ENCODE measurements at places on chromosomes 2 and 18. TPM values are rescaled to one million over a fixed set of nuclear protein-coding genes. Genes with fewer than 3 reads are reported as not detected.

The PKDCC gene
- total RNA-seq: 85.3 TPM

The ABCG5 gene
- total RNA-seq: not detected

The DSG1 gene
- not detected for total RNA-seq

The CREB1 gene
- 93.4 TPM for total RNA-seq

The SOX11 gene
- total RNA-seq: 48.9 TPM

The SEC11C gene
- total RNA-seq: 52.3 TPM

The MSTN gene
- not detected for total RNA-seq

The ASAP2 gene
- 9.4 TPM for total RNA-seq

- no peak overlapping the region for H3K4me3 ChIP-seq
- no peaks in the 10 kb centered on the region for H3K27me3 ChIP-seq
- no peak for DNase-seq
Observed at GRCh38 chr2:114729026-114729425, 286.6 kb downstream of the DPP10 start.

DNA sequence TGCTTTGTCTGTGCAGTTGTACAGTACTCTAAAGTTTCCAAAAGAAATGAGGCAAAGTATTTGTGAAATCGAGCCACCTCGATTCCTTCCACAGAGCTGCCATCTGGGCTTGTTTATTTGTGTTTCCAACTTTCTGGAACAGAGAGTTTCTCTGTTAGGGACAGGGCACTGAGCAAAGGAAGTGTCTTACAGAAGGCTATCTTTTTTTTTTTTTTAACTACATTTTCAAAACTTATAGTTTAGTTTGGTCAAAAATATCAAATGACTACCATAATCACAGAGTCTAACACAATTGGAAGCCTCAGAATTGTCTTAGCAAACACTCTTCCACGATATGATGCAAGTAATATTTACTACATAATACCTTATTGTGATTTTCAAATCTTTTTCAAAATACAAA lies 796 bp downstream of the RFTN2 start:
- no peak for DNase-seq
- H3K4me1 ChIP-seq: no peaks in the 10 kb centered on the region

DNA sequence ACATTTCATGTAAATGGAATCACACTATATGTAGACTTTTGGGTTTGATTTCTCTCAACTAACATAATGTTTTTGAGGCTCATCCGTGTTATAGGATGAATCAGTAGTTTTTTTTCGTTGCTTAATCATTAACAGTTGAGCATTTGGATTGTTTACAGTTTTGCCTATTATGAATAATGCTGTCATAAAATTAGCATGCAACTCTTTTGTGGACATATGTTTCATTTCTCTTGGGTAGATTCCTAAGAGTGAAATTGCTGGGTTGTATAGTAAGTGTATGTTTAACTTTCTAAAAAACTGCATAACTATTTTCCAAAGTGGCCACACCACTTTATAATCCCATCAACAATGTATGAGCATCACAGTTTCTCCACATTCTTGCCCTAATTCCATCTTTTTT lies 7.7 kb upstream of the RHBDD1 start:
- H3K36me3 ChIP-seq: no peaks in the 10 kb centered on the region
- no peak overlapping the region for H3K27ac ChIP-seq
- H3K4me3 ChIP-seq: no peak overlapping the region
- no peaks in the 10 kb centered on the region for H3K27me3 ChIP-seq
- no peak for DNase-seq
- no peaks in the 10 kb centered on the region for H3K4me1 ChIP-seq

GRCh38 chr2:231300020-231300721 lies 95.3 kb upstream of the B3GNT7 start:
- no peaks in the 10 kb centered on the region for H3K27me3 ChIP-seq
- H3K4me1 ChIP-seq: peaks cover 6% of the 10 kb centered on the region
- no peaks in the 10 kb centered on the region for H3K36me3 ChIP-seq
- DNase-seq: no peak
- no peak overlapping the region for H3K4me3 ChIP-seq
- H3K27ac ChIP-seq: no peak overlapping the region

- no peak overlapping the region for H3K27ac ChIP-seq
- H3K4me1 ChIP-seq: no peaks in the 10 kb centered on the region
- H3K4me3 ChIP-seq: no peak overlapping the region
- peaks cover 61% of the 10 kb centered on the region for H3K36me3 ChIP-seq
- DNase-seq: peak; percentile 49
- H3K27me3 ChIP-seq: no peaks in the 10 kb centered on the region
Observed at GRCh38 chr2:160293391-160294091, 93.5 kb upstream of the ITGB6 start.

DNA sequence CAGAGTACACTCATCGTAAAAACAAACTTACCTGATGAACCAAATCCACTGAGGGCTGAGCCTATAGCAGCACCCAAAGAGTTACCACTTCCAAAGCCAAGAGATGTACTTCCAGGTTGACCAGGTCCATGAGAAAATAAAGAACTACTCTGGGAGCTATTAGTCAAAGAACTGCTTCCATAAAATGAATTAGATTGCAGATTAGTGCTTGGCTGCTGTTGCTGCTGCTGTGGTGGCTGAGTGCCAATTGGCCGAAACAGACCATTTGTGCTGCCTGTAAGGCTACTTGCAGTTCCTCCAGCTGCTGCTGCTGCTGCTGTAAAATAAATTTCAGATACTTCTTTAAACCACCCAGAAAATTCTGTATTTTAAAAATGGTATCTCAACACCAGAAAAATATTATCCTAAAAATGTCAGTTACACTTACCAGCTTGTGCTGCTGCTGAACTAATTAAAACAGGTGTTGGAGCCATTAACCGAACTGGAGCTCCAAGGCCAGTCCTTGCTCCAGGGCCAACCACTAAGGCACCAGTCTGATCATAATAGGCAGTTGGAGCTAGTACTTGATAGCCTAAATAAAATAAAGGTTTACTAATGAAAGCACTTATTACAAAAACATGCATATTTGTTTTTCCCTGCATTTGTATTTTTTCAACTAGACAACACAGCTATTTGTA lies 58.1 kb upstream of the SDC1 start:
- H3K4me1 ChIP-seq: no peaks in the 10 kb centered on the region
- no peak for DNase-seq
- H3K36me3 ChIP-seq: peaks cover 99% of the 10 kb centered on the region
- no peak overlapping the region for H3K27ac ChIP-seq
- no peak overlapping the region for H3K4me3 ChIP-seq

GRCh38 chr2:113342650-113343049 lies 63.9 kb upstream of the PAX8 start:
- H3K27ac ChIP-seq: no peak overlapping the region
- DNase-seq: no peak
- H3K36me3 ChIP-seq: no peaks in the 10 kb centered on the region
- H3K4me3 ChIP-seq: no peak overlapping the region
- H3K4me1 ChIP-seq: no peaks in the 10 kb centered on the region

GRCh38 chr18:21650311-21650710 lies 38.2 kb downstream of the SNRPD1 start:
- peaks cover 16% of the 10 kb centered on the region for H3K36me3 ChIP-seq
- DNase-seq: no peak
- H3K27ac ChIP-seq: no peak overlapping the region
- no peak overlapping the region for H3K4me3 ChIP-seq
- H3K4me1 ChIP-seq: no peaks in the 10 kb centered on the region

GRCh38 chr2:20449501-20450200 lies 2.8 kb downstream of the RHOB start:
- H3K27me3 ChIP-seq: no peaks in the 10 kb centered on the region
- peaks cover 18% of the 10 kb centered on the region for H3K4me1 ChIP-seq
- H3K4me3 ChIP-seq: peak overlapping the region; percentile 90
- H3K27ac ChIP-seq: peak overlapping the region; percentile 78
- no peak for DNase-seq
- H3K36me3 ChIP-seq: no peaks in the 10 kb centered on the region

GRCh38 chr2:226439337-226439736 lies 360.3 kb downstream of the IRS1 start:
- H3K4me1 ChIP-seq: no peaks in the 10 kb centered on the region
- H3K27me3 ChIP-seq: no peaks in the 10 kb centered on the region
- no peak overlapping the region for H3K27ac ChIP-seq
- no peak for DNase-seq
- no peaks in the 10 kb centered on the region for H3K36me3 ChIP-seq

- no peak for DNase-seq
- no peak overlapping the region for H3K4me3 ChIP-seq
- peaks cover 4% of the 10 kb centered on the region for H3K36me3 ChIP-seq
- H3K4me1 ChIP-seq: no peaks in the 10 kb centered on the region
Observed at GRCh38 chr2:191148791-191149190, 2.0 kb downstream of the STAT4 start.

DNA sequence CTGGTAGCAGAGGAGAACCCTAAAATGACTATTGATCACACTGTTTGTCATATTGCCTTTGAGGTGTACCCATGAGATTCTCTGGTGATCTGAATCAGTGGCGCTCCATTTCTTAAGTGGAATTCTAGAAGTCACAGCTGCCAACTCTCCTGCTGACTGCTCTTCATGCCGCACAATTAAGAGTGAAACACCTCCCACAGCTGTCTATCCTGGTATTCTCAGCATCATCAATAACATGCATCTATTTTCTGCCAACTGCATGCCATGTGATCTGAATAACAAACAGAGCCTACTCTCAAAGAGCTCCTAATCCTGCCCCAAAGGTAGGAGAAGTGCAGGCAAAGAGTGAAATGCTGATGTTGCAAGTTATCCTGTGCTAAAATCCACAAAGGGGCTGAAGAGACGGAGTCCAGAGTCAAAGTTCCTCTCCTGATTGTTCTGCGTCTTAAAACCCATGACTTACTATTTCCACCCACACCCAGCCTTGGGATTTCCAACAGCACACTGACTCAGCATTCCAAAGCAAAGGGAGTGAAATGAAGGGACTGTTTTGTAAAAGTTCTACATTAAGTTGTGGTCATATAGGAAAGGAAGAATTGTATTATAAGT lies 13.7 kb upstream of the DAPL1 start:
- H3K27me3 ChIP-seq: peaks cover 9% of the 10 kb centered on the region
- H3K4me1 ChIP-seq: no peaks in the 10 kb centered on the region
- H3K36me3 ChIP-seq: no peaks in the 10 kb centered on the region

DNA sequence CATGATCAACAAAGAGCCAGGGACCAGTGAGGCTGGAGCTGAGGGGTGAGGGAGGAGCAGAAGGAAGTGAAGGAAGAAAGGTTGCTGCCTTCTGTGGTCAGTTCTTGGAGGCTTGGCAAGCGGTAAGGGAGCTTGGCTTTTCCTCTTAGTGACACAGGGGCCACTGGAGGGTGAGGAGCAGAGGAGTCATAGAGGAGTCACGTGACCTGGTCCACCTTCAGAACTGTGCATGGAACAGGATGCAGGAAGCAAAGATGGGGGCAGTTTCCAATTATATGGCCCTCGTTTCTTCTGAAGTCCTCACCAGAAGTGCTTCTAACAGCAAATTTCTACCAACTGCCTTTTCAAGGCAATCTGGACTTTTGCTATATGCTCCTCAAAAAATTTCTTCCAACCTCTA lies 326.9 kb upstream of the SMIM21 start:
- H3K4me3 ChIP-seq: no peak overlapping the region
- H3K27ac ChIP-seq: no peak overlapping the region
- DNase-seq: no peak
- no peaks in the 10 kb centered on the region for H3K4me1 ChIP-seq
- no peaks in the 10 kb centered on the region for H3K27me3 ChIP-seq

DNA sequence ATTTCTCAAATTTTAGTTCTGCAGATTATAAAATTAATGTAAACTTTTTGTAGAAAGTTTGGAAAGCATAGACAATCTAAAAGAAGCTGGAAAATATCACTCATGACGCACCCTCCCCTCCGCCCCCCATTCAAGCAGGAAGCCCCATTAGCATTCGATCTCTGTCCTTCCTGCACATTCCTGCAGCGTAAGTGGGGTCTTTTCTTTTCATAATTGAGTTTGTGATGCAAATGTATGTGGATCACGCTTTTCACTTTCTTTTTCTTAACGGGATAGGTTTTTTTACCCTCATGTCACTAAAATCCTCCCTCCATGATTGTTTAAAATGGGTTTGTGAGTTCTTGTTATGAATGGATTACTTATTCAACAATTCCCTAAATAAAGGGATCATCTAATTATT lies 181.7 kb upstream of the HDAC4 start:
- H3K4me3 ChIP-seq: no peak overlapping the region
- H3K4me1 ChIP-seq: no peaks in the 10 kb centered on the region
- DNase-seq: no peak
- no peak overlapping the region for H3K27ac ChIP-seq

Measured in endodermal cell (in vitro differentiated cells).